ENCODE measurements at places on chromosomes 4 and X.
A peak's percentile ranks its signal among the peaks of the same experiment; 100 is the strongest.

GRCh38 chr4:73527196-73527595, 45.7 kb downstream of the AFM start:
- no peak for DNase-seq

DNA sequence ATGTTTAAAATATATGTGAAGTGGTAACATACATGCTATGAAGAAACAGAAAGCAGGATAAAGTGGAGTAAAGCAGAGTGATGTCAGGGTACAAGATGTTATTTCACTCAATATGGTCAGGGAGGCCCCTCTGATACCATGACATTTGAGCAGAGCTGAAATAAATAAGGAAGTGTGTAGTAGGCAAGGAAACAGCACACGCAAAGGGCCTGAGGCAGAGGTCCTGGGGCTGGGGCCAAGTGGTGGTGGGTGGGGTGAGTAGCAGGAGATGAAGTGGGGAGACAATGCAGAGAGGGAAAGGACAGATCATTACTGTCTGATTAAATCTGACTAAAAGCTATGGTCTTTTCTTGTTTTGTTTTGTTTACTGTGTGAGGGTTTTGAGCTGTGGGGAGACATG, 61.1 kb downstream of the FAM13A start:
- no peak for DNase-seq

- no peak for DNase-seq
Observed at GRCh38 chr4:2686379-2687265, 69.5 kb downstream of the TNIP2 start.

- peak; percentile 39 for DNase-seq
Observed at GRCh38 chr4:94976371-94977011, 218.7 kb downstream of the BMPR1B start.

DNA sequence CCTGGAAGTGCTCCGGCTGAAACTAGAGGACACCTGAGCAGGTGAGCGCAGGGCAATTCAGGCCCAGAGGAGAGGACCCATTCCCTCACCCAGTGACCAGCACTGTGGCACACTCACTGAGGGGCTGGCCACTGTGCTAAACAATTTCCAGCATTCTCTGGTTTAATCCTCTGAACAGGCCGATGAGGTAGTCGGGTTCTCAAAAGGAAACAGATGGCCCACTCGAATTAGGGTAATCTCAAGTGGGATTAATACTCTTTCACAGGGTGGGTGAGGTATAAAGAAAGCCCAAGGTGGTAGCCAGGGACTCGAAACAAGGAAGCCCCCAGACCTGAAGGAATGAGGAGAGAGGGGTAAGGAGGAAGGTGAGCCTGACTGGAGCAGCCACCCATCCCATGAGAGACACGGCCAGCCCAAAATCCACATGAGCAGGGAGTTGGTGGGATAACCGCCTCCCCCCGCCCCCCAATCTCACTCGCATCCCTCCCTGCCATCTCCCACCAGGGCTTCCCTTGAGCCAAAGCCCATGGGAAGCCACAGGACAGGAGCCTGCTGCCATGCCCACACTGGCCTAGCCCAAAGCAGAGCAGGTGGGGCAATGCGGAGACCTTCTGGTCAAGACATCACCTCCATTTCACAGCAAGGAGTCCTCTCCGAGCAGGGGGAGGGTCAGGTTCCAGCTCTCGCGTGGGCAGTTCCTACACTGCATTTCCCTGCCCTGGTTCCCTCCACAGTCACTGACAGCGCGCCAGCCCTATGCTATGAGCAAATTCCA, 55.0 kb downstream of the SH3KBP1 start:
- no peak for DNase-seq

- DNase-seq, result peak; percentile 57
Observed at GRCh38 chr4:124903995-124904722, 191.6 kb upstream of the ANKRD50 start.

DNA sequence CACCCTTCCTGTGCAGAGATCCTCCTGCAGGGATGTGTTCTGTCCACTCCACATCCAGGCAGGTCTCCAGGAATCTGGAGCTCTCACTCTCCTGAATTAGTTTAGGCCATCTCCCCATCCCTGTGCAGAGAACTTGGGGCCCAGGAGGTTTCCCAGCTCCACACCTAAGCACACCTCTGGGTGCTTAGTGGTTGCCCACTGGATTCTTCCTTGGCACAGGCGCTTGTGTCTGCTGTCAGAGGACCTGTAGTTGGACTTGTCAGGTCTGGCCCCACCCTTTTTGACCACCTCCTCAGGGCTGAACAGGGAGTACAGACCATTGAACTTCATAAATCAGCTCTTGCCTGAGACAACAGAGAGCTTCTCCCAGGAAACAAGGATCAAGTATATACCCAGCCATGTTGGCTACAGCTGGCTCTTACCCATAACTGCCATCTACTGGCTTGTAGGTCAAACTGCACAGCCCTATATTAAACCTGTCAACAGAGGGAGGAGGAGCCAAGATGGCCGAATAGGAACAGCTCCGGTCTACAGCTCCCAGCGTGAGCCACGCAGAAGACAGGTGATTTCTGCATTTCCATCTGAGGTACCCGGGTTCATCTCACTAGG, 275.5 kb downstream of the PPARGC1A start:
- no peak for DNase-seq

DNA sequence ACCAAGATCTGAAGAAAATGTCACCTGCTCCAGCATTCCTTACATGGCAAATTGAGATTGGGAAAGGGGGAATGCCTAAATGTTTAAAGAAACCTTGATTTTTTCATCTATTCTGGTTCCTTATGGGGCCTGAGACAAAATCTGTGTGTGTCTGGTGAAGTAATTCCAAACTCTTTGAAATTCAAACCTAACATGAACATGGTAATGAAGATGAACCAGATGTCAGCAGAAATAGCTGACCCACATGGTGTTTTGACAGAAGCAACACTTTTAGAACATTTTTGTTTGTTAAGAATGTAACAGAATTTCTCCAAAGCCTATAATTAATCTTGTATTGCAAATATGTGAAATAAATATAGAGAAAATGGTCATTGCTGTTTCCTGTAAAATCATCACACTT, 133.0 kb downstream of the PARM1 start:
- DNase-seq, result no peak

DNA sequence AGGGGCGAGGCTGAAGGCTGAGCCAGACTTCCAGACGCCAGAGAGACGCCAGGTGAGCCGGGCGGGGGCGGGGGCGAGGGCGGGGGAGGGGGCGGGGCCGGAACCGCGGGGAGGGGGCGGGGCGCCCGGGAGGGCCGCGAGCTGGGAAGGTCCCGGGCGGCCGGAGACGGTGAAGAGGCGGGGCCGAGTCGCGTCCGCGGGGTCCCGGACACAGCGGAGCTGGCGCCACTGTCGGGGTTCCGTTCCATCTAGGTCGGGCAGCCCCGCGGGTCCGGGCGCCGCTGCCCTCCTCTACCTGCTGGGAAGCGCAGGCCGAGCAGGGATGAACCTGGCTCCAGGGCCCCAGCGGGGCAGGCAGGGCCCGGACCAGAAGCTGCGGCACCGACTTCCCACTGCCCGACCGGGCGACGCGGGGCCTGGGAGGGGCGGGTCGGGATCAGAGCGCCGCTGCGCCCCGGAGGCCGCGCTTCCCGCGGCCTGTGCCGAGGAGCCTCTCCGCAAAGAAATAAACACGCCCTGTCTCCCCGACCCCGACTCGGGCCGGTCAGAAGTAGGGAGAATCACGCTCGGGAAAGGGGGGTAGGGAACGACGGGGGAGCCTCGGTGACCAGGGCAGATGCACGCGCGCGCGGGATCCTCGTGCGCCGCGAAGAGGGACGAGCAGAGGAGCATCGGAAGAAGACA, 10.6 kb downstream of the HMX1 start:
- no peak for DNase-seq

Measured in foreskin fibroblast (primary cell).